ENCODE measurements at places on chromosomes 4 and X.

- no peak for DNase-seq
Measured at GRCh38 chr4:183552274-183553146, 47.7 kb downstream of the ING2 start.

DNA sequence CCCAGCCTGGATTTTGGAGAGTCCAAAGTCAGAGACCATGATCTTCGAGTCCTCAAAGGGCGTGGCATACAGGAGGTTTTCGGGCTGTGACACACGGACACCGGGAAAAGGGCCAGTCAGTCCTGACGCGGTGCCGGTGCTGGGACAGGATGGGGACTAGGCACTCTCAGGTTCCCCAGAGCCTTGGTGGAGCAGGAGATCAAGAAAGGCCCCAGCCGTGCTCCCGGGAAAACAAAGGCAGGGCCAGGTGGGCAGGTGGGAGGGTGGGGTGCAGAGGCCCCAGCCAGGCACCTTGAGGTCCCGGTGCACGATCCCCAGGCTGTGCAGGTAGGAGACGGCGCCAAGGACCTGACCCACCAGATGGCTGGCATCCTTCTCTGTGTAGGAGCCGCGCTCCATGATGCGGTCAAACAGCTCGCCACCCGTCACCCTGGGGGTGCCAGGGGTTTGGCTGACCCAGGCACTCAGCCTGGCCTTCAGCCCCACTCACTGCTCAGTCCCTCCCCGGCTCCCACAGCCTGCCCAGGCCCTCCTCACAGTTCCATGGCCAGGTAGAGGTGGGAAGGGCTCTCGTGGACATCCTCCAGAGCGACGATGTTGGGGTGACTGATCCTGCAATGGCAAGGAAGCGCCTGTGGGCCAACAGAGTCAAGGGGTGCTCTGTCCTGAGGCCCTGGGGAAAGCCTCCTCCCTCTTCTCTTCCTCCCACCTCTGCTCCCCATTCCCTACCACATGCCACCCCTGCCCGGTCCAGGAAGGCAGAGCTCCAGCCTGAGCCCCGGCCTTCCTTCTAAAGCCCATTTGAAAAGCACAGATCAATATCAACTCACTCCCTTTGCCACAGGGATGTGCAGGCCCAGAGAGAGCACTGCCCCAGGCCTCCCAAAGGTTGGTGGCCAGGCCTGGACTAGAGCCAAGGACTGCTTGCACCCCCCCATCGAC is 1.8 kb downstream of the PNCK start:
- no peak for DNase-seq

DNA sequence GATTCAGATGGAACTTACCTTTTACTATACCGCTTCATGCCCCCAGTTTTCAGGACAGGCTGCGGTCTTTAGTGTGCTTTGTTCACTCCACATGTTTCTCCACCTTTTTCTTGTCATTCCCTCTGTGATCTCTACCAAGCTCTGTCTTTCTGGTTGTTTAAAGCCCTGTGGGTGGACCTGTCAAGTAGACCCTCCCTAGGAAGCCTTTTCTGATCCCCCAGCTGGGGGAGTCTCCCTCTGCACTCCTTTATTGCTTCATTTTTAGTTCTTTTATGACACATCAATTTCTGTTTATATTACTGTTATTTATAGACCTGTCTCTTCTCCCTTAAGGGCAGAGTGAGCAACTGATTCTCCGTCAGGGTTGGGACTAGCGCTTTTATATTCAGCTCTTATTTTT is 150.2 kb downstream of the C4orf33 start:
- no peak for DNase-seq

DNA sequence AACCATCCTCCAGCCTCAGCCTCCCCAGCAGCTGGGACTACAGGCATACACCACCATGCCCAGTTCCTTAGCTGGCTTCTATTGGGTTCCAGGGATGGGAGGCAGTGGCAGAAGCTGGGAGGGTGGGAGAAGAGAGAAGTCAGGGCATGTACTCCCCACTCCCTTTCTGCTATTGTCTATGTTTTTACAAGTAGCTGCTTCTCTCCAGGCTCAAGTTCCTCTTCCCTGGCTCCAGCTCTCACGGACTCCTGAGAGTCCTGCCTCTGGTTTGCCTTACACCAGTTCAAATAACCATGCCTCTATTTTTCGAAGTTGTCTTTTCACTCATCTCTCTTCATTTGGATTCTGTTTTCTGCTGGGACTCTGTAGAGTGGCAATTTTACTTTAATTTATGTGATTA is 2.9 kb downstream of the TBC1D9 start:
- DNase-seq: no peak

GRCh38 chrX:71632923-71633657 is 14.8 kb upstream of the CXCR3 start:
- DNase-seq: no peak
